Fibroblast of skin of scalp (primary cell): ENCODE measurements at places on chromosomes 7 and 10.

GRCh38 chr10:100886521-100886920 is 26.2 kb upstream of the SLF2 start:
- no peak for DNase-seq

DNA sequence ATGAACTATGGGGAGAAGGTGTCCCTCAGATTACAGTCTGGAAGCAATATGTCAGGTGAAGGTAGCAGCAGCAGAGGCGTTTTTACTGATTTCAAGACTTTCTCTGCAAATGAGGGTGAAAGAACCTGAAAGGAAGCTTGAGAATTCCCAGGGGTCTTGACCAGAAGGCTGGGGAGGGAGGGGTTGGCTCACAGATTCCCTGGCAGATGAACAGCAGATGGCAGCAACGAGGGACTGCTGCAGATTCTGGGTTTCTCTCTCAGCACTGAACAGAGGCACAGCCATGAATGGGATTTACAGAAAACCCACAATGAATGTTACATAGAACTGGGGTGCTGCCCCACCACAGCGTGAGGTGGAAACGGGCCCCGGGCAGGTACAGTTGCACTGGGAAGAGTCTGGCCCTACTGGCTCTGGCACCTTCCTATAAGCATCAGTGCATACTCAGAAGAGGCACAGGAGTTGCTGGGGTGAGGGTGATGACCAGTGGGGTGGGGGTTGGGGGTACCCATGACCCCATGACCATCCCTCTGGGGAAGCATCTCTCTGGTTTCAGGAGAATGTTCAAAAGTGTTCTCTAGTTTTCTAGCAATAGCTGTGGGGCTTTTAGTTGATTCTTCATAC is 317.8 kb downstream of the SH2D4B start:
- DNase-seq, result peak; percentile 2

DNA sequence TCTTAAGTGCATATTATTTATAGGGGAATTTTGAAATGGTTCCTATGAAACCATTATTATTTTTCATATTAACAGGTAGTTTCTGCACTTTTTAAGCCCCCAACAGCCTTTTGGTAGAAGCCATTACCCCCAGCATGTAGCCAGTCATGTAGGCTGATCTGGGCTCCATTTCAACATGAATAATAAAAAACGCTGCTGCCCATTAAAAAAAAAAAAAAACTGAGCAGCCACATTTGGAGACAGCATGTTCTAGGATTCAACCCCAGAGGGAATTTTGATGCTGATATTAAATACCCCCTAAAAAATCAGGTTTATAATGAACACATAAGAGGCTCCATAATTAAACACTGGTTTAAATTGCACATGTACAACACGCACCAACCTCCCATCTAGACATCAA is 181.3 kb downstream of the RTKN2 start:
- no peak for DNase-seq

GRCh38 chr10:80468806-80469421 is 14.8 kb downstream of the TSPAN14 start:
- no peak for DNase-seq

DNA sequence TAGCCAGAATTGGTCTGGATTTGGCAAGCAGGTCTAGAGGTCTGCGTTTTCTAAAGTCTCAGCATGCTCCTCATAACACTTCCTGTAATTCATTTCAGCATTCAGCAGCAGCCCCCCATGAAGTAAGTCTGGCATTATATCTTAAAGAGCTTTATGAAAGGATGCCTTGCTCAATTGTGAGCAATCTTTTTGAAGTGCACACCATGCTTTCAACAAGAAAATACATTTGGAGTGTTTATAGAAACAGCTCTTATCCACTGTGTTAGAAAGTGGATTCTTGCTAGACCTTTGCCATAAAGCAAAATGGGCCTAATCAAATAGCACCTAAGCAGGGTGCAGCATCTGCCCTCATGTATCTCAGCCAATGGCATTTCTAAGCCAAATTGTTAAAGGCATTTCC is 378.0 kb upstream of the AKR1E2 start:
- DNase-seq, result peak; percentile 9

GRCh38 chr10:30398193-30398592 is 35.8 kb upstream of the MAP3K8 start:
- no peak for DNase-seq

- DNase-seq, result no peak
Measured at GRCh38 chr7:38855867-38856266, 53.1 kb downstream of the VPS41 start.

DNA sequence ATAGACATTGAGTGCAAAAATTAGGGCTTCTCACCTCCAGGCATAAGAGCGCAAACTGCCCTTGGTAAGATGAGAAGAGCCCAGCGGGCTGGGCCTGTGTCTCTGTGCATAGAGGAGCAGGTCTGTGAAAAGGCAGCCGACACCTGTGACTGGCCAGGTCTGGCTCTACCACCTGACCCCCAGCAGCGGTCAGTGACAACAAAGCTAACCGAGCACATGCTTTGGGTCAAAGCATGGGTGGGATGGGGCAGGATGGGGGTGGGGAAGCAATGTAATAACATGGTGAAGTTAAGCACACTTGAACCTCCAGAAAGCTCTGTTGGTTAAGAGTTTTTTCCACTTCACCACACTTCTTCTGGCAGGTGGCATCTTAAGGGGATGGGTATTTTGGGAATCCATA is 29.3 kb downstream of the CYTH3 start:
- no peak for DNase-seq

GRCh38 chr10:29620112-29620690 is 14.6 kb downstream of the SVIL start:
- DNase-seq, result no peak

DNA sequence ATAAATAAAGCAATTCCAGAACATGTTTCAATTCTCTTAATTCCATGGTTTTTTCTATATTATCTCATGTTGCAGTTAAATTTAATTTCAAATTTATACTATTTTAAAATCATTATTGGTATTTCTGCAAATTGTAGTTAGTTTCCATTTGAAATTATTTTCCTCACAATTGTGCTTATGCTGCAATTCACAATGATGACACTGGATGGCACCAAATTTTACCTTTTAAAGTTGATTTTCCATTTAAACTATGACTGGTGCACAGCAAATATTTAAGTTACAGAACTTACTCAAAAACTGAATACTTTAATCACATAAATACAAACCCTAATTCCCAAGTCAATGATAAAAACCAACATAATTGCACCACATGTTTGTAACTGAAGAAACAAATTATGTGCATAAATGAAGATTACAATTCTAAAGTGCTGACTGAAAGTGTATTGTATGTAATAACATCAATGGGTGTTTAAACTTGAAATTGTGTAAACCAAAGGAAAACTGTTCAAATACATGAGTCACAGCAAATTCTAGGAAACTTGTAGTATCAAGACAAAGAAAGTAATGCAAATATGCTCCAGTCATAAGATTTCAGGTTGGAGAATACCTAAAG is 75.3 kb upstream of the AASS start:
- DNase-seq, result peak; percentile 7
